PC-3 (cell line): ENCODE measurements at places on chromosomes 16 and 17. TPM values are rescaled to one million over a fixed set of nuclear protein-coding genes. Genes with fewer than 3 reads are reported as not detected.

DNA sequence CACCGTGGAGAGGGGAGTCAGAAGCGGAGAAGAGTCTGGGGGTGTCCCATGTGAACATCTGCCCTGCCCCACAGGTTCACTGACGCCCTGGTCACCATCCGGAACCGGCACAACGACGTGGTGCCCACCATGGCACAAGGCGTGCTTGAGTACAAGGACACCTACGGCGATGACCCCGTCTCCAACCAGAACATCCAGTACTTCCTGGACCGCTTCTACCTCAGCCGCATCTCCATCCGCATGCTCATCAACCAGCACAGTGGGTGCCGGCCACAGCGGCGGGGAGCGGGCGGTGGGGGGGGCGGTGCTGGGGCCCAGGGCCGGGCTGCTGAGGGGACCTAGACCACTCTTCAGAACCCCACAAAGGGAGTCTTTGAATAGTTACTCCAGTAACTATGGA, 10.7 kb downstream of the PDK2 start:
- no peak overlapping the region for H3K27ac ChIP-seq
- no peak overlapping the region for H3K4me3 ChIP-seq
- no peaks in the 10 kb centered on the region for H3K36me3 ChIP-seq
- H3K4me1 ChIP-seq = peaks cover 15% of the 10 kb centered on the region; the same call in 1 of the 2 replicates

DNA sequence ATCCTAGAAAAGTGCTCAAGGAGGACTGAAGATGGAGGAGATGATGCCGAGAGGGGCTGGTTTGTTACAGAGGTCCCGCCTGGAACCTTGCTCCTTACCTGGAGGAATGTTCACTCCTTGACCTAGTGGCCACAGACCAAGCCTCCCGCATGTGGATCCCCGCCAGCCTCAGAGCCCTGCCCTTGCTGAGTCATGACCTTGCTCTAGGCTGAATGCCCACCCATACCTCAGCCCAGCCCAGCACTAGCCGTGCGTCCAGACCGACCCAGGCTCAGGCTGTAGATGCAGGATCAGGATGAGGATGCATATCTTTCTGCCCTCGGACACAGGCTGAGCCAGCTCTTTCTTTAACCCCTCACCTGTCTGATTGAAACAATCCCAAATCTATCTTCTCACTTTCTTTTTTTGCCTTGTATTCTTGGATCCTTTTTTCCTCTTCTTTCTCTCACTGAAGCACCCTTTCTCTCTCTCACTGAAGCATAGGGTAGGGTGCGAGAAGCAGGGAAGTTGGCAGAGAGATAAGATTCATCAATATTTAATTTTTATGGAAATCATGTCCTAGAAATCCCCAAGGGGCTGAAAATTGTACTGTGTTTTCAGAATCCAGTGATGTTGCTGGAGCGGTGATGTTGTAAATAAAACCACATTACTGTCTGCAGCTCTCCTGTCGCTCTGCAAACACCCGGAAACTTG, 34.9 kb downstream of the WSCD1 start:
- DNase-seq = peak; percentile 27
- H3K27me3 ChIP-seq = no peaks in the 10 kb centered on the region
- peaks cover 31% of the 10 kb centered on the region for H3K4me1 ChIP-seq

DNA sequence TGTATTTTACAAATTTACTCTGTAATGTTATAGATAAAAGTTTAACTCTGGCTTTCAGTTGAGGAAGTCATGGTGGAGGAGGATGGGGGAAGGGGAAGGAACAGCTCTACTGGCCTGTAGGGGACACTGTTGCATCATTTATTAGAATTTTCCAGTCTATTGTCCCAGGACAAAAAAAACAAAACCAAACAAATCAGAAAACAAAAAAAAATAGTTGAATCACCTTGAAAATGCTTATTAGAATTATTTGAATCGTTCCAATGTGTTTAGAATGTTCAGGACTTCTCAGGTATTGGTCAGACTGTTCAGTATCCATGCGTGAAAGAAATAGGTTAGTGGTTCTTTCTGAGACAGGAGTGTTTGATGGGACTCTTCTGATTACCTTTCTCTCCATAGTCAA, 242.0 kb downstream of the FTO start:
- H3K4me3 ChIP-seq = no peak overlapping the region
- H3K27me3 ChIP-seq = no peaks in the 10 kb centered on the region
- H3K36me3 ChIP-seq = no peaks in the 10 kb centered on the region
- no peak overlapping the region for H3K27ac ChIP-seq

- H3K4me1 ChIP-seq = no peaks in the 10 kb centered on the region
- H3K4me3 ChIP-seq = no peak overlapping the region
- DNase-seq = no peak
- no peaks in the 10 kb centered on the region; the same call in 1 of the 2 replicates for H3K27me3 ChIP-seq
Measured at GRCh38 chr17:52235516-52235915, 77.0 kb upstream of the CA10 start.

GRCh38 chr17:4412933-4413831, 20.6 kb upstream of the SPNS3 start:
- DNase-seq = peak; percentile 85
- peak overlapping the region; percentile 38; the same call in 1 of the 2 replicates for H3K4me3 ChIP-seq
- no peak overlapping the region for H3K27ac ChIP-seq
- H3K27me3 ChIP-seq = no peaks in the 10 kb centered on the region

- peaks cover 55% of the 10 kb centered on the region for H3K4me1 ChIP-seq
- H3K36me3 ChIP-seq = no peaks in the 10 kb centered on the region
- no peak overlapping the region for H3K4me3 ChIP-seq
Measured at GRCh38 chr17:45123930-45124796, 8.2 kb downstream of the PLCD3 start.

DNA sequence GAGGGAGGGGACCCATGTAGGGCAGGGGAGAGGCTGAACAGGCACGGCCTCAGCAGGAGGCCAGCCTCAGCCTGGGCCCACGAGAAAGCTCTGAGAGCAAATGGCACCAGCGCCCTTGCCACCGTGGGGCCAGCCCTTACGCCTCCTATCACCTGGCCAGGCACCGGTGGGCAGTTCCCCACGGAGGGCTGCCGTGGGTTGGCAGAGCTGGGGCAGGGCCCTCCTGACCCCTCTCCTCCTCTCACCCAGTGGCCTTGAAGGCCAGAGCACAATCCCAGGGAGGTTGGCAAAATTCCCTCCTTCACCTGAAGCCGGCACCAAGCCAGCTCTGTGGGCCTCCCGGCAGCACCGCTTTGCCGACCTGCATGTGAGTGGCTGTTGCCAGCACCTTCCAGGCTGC, 53.1 kb upstream of the ENPP7 start:
- H3K4me1 ChIP-seq = no peaks in the 10 kb centered on the region
- no peak overlapping the region for H3K27ac ChIP-seq
- no peak overlapping the region for H3K4me3 ChIP-seq
- no peaks in the 10 kb centered on the region for H3K36me3 ChIP-seq
- no peak for DNase-seq

DNA sequence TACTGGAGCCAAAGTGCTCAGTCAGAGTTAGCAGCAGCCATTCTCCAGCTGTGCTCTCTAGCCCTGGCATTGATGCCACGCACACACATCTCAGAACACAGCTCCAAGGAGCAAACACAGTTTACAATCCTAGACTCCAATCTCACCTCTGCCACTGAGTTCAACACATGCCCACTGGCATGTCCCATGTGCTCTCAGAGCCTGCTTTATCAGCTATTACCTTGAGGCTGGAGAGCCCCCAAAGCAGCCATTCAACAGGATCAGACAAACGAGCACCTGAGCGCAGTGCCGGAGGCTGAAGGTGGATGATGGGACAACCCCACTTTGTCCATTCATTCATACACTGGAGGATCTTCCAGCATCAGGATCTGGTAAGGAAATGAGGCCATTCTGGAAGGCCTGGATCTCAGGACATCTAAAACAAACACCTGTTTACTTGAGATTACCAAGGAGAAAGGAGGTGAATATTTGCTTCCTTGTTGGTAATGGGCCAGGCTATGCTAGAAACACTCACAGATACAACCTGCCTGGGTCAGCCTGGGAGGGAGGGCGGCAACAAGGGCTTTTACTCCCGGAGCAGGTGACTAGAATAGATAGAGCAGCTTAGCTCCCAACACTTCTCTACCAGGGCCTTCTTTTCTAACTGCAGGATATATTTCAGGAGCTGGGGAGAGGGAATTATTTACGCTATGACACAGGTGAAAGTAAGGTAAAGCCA, 25.4 kb downstream of the RANBP10 start:
- H3K4me3 ChIP-seq = no peak overlapping the region
- H3K27me3 ChIP-seq = no peaks in the 10 kb centered on the region
- no peak overlapping the region for H3K27ac ChIP-seq
- H3K36me3 ChIP-seq = no peaks in the 10 kb centered on the region
- DNase-seq = no peak

DNA sequence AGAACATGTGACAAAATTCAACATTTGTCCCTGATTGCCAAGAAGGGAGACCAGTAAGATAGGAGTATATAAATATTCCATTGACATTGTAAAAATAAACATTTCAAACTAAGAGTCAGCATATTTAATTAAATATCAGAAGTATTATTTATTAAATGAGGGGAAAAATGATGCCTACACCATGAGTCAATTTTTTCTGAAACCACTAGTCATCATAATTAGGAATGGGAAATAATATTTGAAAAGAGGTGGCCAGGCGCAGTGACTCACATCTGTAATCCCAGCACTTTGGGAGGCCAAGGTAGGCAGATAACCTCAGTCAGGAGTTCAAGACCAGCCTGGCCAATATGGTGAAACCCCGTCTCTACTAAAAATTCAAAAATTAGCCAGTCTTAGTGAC, 2.1 kb downstream of the CMTM1 start:
- no peak for DNase-seq
- no peaks in the 10 kb centered on the region for H3K27me3 ChIP-seq
- no peak overlapping the region for H3K4me3 ChIP-seq
- H3K4me1 ChIP-seq = peaks cover 12% of the 10 kb centered on the region
- no peaks in the 10 kb centered on the region for H3K36me3 ChIP-seq

GRCh38 chr17:61235827-61236197, 163.8 kb upstream of the TBX2 start:
- H3K4me1 ChIP-seq = no peaks in the 10 kb centered on the region
- no peak overlapping the region for H3K4me3 ChIP-seq
- H3K27me3 ChIP-seq = no peaks in the 10 kb centered on the region
- H3K36me3 ChIP-seq = no peaks in the 10 kb centered on the region
- no peak overlapping the region for H3K27ac ChIP-seq

DNA sequence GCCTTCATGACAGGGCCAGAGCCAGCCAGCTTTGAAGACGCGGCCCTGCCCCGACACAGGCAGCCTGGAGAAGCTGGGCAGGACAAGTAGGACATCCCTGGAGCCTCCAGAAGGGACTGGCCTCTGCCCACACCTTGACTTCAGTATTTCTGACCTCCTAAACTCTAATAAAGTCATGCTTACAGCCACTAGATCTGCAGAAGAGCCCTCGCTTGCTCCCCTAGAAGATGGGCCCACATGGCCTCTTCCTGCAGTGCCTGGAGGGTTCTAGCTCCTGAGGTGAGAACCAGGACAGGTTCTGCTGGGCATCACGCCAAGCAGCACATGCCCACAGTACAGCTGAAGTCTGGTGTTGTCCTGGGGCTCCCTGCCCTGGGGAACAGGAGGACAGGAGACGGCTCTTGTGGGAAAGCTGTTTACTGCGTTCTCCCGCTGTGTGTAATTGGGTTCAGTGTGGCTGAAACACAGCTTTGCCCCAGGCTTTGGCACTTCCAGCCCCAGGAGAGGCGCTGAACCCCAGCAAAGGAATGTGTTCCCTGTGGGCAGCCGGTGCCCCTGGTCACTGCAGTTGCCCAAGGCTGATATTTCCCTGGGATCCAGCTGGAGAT, 2.6 kb downstream of the APRT start:
- H3K27ac ChIP-seq = no peak overlapping the region
- no peak overlapping the region for H3K4me3 ChIP-seq
- peaks cover 12% of the 10 kb centered on the region; the same call in 1 of the 2 replicates for H3K36me3 ChIP-seq

GRCh38 chr17:79842656-79843473, 3.6 kb upstream of the CBX4 start:
- peak; percentile 34 for DNase-seq
- H3K36me3 ChIP-seq = no peaks in the 10 kb centered on the region
- H3K4me3 ChIP-seq = peak overlapping the region; percentile 82
- H3K27ac ChIP-seq = no peak overlapping the region
- peaks cover 39% of the 10 kb centered on the region for H3K27me3 ChIP-seq
- peaks cover 31% of the 10 kb centered on the region for H3K4me1 ChIP-seq

- peak overlapping the region; percentile 96 for H3K27ac ChIP-seq
- peaks cover 31% of the 10 kb centered on the region for H3K4me1 ChIP-seq
- H3K4me3 ChIP-seq = peak overlapping the region; percentile 62
- peak; percentile 100 for DNase-seq
- no peaks in the 10 kb centered on the region for H3K27me3 ChIP-seq
Measured at GRCh38 chr17:50027881-50028735, 27.8 kb upstream of the ITGA3 start.

GRCh38 chr17:14103836-14104235, 34.5 kb downstream of the COX10 start:
- no peak for DNase-seq
- H3K4me3 ChIP-seq = no peak overlapping the region
- no peaks in the 10 kb centered on the region for H3K27me3 ChIP-seq
- peaks cover 3% of the 10 kb centered on the region; the same call in 1 of the 2 replicates for H3K36me3 ChIP-seq

DNA sequence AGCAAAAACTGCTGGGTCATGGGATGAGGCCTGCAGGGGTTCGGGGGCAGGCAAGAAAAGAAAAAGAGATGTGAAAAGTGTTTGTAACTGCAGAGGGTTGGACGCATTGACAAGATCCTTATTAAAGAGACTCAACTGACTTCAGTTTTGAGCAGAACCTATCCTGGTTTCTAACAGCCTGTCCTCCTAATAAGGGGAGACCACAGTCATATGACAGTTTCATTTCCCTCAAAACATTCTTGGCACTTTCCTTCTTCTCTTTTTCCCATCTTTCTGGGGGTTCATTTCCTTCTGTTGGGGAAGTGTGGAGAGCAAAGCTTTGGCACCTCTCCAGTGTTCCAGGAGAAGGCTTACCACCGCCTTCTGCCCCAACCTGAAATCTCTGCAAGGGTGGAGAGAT, 118.5 kb downstream of the MAF start:
- no peaks in the 10 kb centered on the region for H3K36me3 ChIP-seq
- no peaks in the 10 kb centered on the region for H3K4me1 ChIP-seq
- no peaks in the 10 kb centered on the region for H3K27me3 ChIP-seq
- DNase-seq = no peak

DNA sequence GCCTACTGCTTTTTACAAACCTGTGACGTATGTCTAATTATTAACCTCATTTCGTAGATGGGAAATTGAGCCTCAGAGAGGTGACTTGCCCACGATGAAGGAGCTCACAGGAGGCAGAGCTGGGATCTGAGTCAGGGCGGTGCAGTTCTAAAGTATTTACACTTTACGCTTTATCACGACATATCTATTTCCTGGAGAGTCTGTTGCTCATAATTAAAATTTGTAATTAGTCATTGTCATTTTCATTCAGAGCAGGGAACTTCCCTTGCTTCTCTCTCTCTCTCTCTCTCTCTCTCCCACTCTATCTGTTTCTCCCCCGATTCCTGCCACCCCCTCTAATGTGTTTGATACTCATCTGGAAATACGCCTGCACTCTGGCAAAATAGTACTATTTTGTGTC, 5.9 kb downstream of the SLC5A11 start:
- H3K4me3 ChIP-seq = peak overlapping the region; percentile 20; the same call in 1 of the 2 replicates
- no peaks in the 10 kb centered on the region for H3K27me3 ChIP-seq
- H3K36me3 ChIP-seq = no peaks in the 10 kb centered on the region
- H3K27ac ChIP-seq = peak overlapping the region; percentile 83

GRCh38 chr16:79885320-79885719, 284.8 kb upstream of the MAF start:
- no peak for DNase-seq
- no peaks in the 10 kb centered on the region for H3K4me1 ChIP-seq
- H3K27me3 ChIP-seq = no peaks in the 10 kb centered on the region

GRCh38 chr17:13240851-13241250, 223.0 kb upstream of the ELAC2 start:
- no peaks in the 10 kb centered on the region for H3K4me1 ChIP-seq
- H3K27ac ChIP-seq = no peak overlapping the region
- DNase-seq = no peak
- H3K4me3 ChIP-seq = no peak overlapping the region
- no peaks in the 10 kb centered on the region for H3K36me3 ChIP-seq

Gene TBC1D3E
- total RNA-seq = not detected in 2 replicates

Gene MSLN
- total RNA-seq = 0.73 and 4.7 TPM in 2 replicates

Gene RAC3
- total RNA-seq = 46.8 and 52.2 TPM in 2 replicates

Gene GNAO1
- not detected in 2 replicates for total RNA-seq

Gene MXRA7
- total RNA-seq = 98.3 and 148 TPM in 2 replicates

Gene ST6GALNAC2
- 1.0 and 6.4 TPM in 2 replicates for total RNA-seq
